ENCODE measurements at places on chromosomes 7 and 10.

DNA sequence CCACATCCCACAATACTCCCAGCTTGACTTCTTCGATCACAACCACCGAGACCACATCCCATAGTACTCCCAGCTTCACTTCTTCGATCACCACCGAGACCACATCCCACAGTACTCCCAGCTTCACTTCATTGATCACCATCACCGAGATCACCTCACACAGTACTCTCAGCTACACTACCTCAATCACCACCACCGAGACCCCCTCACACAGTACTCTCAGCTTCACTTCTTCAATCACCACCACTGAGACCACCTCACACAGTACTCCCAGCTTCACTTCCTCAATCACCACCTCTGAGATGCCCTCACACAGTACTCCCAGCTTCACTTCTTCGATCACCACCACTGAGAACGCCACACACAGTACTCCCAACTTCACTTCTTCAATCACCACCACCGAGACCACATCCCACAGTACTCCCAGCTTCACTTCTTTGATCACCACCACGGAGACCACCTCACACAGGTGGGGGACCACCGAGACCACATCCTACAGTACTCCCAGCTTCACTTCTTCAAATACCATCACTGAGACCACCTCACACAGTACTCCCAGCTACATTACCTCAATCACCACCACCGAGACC, 8.6 kb downstream of the MUC3A start:
- no peak for DNase-seq

DNA sequence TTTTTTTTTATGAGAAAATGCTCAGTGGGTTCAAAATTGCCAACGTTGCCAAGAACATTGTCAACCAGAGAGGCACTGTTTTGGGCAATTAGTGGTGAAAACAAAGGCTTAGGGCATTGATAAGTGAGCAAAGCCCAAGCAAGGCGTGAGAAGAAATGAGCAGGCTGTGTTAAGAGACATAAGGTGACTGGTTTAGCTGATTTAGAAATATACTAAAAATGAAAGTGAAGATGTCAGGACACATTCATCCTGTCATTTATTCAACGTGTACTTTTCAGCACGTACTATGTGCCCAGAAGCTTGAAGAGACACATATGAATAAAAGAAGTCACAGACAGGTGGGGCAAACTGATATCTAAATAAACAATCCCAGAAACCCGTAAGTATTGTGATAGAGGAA, 31.8 kb downstream of the AOAH start:
- DNase-seq = no peak

DNA sequence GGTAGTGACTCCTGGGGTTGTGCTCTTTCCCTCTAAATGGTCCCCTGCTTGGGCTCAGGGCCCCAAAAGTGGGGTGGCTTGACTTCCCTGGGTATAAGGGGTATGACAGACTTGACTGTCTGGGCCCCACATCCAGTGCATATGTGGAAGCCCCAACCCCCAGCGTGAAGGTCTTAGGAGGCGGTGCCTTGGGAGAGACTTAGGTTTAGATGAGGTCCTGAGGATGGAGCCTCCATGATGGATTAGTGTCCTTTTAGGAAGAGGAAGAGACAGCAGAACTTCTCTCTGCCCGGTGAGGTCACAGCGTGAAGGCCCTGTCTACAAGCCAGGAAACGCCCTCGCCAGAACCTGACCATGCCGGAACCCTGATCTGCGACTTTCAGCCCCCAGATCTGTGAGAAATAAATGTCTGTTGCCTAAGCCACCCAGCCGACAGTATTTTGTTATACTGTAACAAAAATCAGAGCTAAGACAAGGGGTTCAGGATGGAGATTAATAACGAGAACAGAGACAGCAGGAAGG, 23.8 kb downstream of the PODXL start:
- DNase-seq = no peak

DNA sequence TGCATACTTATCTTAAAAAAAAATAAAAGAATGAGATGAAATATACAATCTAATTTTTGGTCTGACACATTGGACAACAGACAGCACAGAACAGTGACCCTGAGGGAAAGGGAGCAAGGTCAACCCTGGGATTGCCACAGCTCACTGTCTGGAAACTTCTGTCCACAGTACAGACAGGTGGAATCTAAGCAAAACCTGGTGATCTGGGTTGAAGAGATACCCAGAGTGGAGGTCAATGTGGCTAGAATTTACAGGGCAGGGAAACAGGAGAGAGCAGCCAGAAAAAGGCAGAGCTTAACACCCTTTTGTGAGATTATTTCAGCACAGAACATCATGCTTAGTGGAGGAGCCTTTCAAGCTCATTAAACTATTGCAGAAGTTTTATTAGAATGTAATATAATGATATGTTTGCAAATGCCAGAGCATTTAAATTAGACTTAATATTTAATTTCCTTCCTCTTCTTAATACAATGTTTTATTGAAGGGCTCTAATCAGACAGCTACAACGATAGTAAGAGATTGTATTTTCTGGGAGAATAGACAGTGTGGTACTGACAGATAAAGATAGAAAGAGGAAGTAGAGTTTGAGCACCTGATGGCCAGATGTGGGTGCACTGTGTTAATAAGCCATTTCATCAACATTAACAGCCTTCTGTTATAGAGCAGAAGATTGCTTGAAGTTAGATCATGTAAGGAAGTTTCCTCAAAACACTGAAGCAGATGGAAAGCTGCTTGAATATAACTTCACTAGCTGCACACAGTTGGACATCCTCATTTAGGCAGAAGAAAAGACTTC, 309.4 kb downstream of the HGF start:
- DNase-seq = no peak

GRCh38 chr7:1210979-1211608, 21.6 kb upstream of the UNCX start:
- peak; percentile 45 for DNase-seq

DNA sequence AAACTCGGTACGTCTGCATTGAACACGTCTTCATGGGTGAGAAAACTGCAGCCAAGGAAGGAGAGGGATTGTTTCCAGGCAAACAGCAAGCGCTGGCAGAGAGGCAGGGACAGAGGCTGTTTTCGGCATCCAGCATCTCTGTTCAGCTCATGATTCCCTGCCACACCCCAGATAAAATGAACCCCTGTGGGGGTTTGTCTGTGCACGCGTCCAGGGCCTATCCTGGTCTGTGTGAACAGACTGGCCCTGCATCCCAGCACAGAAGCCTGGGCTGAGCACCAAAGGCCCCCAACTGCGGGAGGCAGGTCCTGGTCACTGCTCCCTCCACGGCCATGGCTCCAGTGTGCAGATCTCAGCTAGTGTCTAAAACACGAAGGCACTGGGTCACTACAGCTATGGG, 83.3 kb upstream of the FAM20C start:
- DNase-seq = no peak

GRCh38 chr10:113006656-113007342, 56.8 kb downstream of the TCF7L2 start:
- no peak for DNase-seq

DNA sequence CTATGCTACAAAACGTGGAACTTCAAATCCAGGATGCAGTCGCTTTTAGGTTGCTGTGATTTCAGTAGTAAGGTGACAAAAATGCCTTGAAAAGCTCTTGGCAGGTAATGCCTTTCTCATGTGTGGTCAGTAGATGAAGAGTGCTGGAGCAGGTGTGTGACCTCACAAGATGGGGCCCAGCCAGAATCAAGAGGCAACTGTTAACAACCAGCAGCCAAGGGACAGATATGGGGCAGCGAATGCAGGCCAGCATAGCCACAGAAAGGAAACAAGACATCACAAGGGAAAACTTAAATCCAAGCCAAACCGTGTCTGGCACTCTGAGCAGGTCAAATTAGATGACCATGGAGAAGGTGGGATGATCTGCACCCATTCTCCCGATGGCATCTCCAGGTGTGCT, 12.3 kb downstream of the HUS1 start:
- DNase-seq = no peak

- DNase-seq = no peak
Measured at GRCh38 chr7:99828811-99829210, 998 bp downstream of the CYP3A43 start.

- peak; percentile 5 for DNase-seq
Measured at GRCh38 chr7:52355053-52355452, 680.4 kb upstream of the POM121L12 start.

- DNase-seq = no peak
Measured at GRCh38 chr7:111586711-111587409, 24.6 kb upstream of the IMMP2L start.

GRCh38 chr7:4943297-4943696, 15.7 kb downstream of the MMD2 start:
- no peak for DNase-seq

DNA sequence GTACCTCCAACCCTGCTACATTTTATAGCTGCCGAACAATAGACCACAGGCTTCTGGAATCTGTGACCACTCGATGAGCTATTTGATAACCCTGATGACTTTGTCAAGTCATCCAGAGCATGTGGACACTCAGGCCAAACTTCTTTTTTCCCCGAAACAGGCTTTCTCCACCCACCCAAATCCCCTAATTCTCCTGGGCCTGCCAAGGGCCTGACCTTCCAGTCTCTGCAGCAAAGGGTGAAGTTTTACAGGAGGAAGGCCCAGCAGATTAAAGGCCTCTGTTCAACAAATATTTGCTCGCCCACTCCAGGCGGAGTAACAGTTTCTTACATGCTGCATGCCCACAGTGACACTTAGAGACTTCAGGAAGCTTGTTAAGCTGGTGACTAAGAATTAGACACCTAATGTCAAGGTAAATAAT, 2.0 kb downstream of the JCAD start:
- DNase-seq = no peak

- no peak for DNase-seq
Measured at GRCh38 chr7:738723-739454, 11.8 kb upstream of the PRKAR1B start.

DNA sequence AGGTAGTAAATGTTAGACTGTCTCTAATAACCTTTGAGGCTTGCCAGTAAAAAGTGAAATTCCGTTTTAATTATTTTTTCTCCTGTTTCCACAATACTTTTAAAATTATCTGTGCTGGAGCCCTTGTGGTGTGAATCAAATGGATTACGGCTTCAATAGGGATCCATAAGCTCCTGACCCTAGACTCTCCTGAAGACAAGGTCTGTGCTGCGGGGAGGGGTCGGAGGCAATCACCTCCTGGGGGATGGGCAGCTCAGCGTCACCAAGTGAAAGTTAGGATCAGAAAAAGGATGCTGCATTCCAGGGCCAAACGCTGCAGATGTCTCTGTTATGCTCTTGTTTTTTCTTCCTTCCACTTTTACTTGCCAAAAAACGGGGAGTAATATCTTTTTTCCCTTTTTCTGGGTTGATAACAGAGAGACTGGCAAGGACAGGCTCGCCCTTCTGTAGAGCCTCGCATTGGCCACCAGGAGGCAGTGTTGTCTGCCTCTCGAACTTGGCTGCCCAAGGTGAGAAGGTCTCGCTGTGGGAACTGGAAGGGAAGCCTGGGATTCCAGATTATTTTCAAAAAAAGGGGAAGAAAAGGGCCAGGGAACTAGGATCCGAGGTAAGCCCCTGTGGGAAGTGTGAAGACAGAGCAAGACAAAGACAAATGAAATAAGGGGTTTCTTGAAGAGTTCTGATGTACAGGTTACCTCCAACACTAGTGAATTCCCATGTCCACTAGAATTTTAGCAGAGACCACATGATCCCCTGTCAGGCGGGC, 621.9 kb downstream of the ACTR3B start:
- DNase-seq = peak; percentile 61

- DNase-seq = no peak
Measured at GRCh38 chr10:29189256-29189655, 99.6 kb upstream of the LYZL1 start.

GRCh38 chr7:125412890-125413665, 483.5 kb upstream of the POT1 start:
- DNase-seq = no peak

- DNase-seq = peak; percentile 20
Measured at GRCh38 chr10:66931340-66931948, 5.6 kb downstream of the LRRTM3 start.

DNA sequence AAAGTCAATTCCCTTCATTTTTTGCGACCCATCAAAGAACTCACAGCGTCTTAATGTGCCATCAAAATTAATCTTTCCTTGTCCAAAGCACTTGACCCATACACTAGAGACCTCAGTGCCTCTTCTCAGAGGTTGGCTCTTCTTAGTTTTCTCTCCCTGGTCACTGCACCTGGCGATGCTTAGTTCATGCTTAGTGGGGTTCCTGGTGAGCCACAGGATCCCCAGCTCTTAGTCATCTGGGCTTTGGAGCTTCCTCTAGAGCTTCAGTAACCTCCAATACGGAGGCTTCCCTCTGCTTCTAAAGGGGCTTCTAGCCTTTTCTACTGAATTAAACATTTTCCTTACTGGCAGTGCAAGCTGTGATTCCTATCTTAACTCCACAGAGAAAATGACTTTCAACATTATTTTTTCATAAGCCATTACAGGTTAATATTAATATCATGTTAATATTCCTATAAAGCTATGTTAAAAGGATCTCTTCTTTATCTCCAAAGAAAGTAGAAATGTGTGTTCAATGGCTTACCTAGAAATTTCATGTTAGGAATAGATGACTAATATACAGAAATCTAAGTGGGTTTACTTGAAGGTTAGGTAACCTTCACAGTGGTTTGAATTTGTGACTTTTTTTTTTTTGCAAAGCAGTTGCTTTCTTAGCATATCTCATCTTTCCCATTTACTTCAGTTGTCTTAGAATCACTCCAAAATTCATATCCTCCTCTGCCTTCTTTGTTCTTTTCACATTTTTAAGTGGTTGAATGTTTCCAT, 295.2 kb downstream of the CAMK1D start:
- no peak for DNase-seq

GRCh38 chr10:129023082-129023481, 444.0 kb upstream of the MGMT start:
- DNase-seq = peak; percentile 47
